COR-L47 (cell line): ENCODE measurements at places on chromosomes 7 and 10.
A peak's percentile ranks its signal among the peaks of the same experiment; 100 is the strongest.

- DNase-seq: no peak
These were observed 372.5 kb downstream of the BMPER start for GRCh38 chr7:34277803-34278199.

DNA sequence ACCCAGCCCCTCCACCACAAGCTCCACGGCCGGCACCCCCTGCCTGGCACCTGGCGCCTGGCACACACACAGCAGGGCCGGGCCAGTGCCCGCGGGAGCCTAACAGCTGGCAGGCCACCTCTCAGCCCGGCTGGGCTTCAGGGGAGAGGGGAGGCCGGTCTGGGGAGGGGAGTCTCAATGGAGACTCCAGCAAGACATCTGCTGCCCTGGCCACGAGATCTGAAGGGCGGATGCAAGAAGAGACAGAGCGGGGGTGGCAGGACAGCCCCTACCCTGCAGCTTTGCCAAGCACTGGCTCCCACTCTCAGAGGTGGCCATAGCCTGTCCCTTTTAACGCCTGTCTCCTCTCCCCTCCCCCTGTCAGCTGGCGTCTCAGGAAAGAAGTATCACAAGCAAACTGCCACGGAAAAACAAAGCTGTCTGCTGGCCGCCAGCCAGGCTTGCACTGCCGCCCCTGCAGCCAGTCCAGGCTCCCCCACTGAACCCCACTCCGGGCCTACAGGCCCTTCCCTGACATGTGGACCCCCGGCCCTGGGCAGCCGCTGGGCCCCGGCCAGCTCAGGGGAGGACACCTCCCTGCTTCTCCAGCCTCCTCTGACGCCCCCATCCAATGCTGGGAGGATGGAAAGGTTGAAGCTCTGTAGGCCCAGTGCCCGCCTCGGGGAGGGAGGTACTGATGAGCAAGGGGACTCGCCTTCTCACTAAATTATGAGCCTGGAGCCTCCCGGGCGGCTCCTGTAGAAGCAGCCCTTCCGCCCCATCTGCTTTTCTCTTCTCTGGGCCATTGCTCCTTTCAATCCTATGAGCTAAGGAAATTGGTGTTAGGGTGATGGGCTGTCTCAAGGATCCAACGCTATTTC is 178.4 kb downstream of the ARHGAP12 start:
- DNase-seq: peak; percentile 85

- DNase-seq: no peak
These were observed 368.8 kb downstream of the SFMBT2 start for GRCh38 chr10:7042000-7042399.

GRCh38 chr7:26326211-26326610 is 34.5 kb downstream of the SNX10 start:
- no peak for DNase-seq

- no peak for DNase-seq
These were observed 212.4 kb upstream of the GALNT17 start for GRCh38 chr7:70919481-70920073.

DNA sequence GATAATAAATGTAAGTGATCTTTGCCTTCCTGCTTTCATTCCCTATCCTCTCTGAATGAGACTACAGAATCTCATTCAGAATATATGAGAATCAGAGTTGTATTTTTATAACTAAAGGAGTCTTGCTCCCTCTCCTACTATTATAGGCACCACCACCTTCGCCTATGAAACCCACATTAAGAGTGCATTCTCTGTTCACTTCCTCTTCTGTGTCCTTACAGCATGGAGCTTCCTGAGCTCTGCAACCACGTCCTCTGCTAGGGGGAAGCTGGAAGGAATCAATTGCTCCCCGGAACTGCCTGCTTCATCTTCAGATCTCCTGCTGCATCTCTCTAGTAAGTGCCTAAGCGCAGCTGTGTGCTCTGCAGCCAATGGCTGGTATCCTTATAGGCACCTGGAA is 820.7 kb downstream of the GRID1 start:
- DNase-seq: peak; percentile 25

GRCh38 chr7:4836206-4836661 is 25.6 kb downstream of the PAPOLB start:
- DNase-seq: no peak

GRCh38 chr7:5633161-5634106 is 148.0 kb downstream of the RNF216 start:
- DNase-seq: no peak

DNA sequence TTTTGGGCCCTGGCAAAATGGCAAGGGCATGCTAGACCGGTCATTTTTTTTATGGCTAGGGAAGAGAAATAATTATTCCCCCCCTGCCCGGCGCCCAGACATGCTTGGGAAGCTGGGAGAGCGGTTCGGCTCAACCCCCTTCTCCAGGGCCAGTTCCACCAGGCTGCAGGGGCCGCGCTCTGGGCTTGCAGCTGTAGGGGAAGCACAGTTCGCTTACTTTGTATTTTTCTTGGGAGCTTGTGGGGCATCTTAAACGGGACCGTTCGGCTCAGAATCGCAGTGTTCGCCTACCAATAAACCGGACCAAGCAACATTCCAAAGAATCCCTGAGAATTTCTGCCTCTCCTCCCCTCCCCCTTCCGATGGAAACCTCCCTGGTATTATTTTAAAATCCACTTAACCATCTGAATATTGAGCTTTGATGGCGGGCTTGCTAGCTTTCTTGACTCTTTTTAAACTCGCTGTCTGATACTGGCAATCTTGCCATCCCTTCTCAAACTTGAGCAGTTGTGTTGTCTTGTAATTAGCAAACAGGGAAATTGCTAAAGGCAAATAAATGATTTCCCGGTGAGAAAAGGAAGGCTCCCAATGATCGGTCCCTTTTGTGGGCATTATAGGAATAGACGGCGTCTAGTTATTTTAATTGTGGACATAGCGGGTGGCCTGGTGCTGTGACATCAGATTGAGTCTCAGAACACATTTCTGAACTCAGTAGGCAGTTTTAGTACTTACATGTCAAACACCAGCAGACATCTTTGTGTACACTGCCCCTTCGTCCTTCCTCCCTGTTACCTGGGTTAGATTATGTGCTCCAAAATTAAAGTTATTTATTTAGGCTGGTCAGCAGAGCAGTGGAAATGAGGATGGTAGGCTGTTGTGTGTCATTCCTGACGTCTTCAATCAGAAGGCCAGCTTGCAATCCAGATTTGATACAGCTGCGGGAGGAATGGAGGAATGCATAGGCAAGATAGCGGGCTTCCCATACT is 3.4 kb downstream of the TCF7L2 start:
- no peak for DNase-seq

DNA sequence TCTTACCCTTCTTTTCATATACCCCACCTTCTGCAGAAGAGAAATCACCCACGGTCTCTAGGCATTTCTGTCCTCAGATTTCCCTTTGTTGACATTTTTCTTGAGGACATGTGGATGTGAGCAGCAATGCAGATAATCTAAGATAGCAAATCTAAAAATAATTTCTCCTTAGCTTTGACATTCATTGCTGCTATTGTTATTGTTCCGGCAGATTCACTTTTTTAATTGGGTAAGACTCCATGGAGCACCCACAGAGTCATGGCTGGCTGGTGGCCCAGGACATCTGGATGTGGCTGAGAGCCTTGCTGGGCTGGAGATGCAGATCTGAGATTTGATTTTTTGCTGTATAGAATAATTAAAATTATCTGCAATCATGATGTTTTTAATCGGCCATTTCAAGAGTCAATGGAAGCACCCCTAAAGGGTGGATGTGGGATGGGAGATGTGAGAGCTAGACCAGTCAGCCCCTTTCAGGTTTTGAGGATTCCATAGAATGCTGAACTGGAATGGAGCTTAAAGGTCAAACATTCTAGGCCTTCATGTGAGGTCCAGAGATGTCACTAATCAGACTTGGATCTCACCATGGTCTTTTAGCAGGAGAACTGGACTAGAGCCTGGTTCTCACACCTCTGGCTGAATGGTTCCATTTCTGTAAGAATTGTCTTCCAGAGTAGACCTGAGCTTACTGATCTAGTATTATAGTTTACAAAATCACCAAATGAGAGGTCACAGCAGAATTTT is 37.5 kb downstream of the TAS2R41 start:
- DNase-seq: no peak

- no peak for DNase-seq
These were observed 115.1 kb downstream of the PRKCQ start for GRCh38 chr10:6464862-6465430.

- DNase-seq: no peak
These were observed 87.7 kb downstream of the NKX6-2 start for GRCh38 chr10:132698211-132698751.

- DNase-seq: no peak
These were observed 194.1 kb upstream of the ZNF804B start for GRCh38 chr7:88565401-88565800.

DNA sequence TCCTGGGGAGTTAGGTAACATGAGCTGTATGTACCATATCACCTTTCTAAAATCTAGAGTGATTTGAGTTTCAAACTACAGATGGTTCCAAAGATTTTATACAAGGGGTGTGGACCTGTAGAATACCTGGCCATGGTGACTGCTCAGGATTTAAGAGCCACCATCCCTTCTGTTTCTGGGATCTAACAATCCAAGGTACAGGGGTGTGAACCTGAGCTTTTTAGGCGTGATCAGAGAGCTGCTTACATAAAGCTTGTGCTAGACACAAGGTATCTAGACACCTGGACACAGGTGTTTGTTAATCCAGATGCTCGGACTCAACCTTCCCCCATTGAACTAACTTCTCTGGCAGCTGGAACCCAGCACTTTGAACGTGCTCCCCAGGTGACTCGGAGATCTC is 516.4 kb downstream of the RPS24 start:
- no peak for DNase-seq

DNA sequence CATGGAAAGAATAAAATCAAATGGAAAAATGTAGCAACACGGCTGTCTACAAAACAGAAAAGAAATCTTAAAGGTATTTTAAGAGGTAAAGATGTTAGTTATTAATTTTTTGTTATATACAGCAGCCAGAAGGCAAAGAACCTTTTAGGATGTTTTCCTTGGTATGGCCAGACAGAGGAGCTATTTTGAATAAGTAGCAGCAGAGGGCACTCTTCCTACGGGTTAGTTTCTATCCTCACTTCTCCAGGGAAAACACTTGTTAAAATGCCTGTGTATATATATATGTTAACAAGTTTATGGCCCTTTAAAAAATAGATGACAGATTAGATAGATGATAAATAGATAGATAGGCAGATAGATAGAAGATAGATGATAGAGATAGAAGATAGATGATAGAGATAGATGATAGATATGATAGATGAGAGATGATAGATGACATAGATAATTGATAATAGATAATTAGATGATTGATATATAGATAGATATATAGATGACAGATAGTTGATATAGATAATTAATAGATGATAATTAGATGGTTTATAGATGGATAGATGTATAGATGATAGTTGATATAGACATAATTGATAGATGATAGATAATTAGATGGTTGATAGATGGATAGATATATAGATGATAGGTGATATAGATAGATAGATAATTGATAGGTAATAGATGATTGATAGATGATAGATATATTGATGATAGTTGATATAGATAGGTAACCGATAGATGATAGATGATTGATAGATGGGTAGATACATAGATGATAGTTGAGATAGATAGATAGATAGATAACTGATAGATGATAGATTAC is 57.8 kb upstream of the WIPF3 start:
- DNase-seq: peak; percentile 39

DNA sequence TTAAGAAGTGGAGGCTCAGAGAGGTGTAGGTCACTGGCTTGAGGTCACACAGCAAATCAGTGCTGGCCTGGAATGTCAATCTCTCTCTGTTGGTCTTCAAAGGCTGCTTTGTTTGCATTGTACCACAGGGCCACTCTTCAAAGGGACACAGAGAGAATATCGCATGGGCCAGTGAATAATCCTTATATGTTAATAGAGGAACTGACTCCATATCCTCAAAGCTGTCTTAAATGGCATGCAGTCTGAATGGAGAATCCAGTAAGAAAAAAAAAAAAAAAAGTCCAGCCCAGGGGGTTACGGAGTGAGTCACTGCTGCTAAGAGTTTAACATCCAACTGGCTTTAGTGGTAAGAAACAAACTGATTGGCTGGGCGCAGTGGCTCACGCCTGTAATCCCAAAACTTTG is 54.1 kb downstream of the NRAP start:
- no peak for DNase-seq

- DNase-seq: no peak
These were observed 804.4 kb upstream of the CELF2 start for GRCh38 chr10:10213237-10213636.

DNA sequence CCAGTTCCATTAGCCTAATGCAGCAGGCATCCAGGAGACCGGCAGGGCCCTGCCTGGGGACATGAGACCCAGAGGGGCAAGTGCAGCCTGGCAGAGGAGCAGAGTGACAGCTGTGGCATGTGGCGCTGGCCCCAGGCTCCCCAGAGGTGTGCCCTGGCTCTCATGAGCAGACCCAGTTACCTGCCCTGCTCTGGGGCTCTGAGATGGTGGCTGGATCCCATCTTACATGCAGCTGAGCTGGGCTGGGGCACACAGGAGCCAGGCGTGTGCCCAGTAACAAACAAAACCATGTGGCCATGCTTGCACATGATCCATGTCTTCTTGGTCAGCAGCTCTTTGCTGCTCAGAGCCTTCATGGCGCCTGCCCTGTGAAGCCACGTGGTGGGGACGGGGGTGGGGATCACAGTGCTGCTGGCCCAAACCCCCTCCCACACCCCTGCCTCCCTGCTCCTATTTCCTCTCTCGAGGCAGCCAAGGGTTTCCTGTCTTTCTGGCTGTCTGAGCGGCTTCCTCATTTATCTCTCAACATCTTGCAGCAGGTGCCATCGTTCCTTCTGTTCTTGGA is 40.3 kb upstream of the GTF2I start:
- no peak for DNase-seq

GRCh38 chr7:115145512-115145911 is 223.6 kb downstream of the MDFIC start:
- DNase-seq: no peak

- DNase-seq: no peak
These were observed 552.4 kb upstream of the GALNT17 start for GRCh38 chr7:70579397-70580097.

DNA sequence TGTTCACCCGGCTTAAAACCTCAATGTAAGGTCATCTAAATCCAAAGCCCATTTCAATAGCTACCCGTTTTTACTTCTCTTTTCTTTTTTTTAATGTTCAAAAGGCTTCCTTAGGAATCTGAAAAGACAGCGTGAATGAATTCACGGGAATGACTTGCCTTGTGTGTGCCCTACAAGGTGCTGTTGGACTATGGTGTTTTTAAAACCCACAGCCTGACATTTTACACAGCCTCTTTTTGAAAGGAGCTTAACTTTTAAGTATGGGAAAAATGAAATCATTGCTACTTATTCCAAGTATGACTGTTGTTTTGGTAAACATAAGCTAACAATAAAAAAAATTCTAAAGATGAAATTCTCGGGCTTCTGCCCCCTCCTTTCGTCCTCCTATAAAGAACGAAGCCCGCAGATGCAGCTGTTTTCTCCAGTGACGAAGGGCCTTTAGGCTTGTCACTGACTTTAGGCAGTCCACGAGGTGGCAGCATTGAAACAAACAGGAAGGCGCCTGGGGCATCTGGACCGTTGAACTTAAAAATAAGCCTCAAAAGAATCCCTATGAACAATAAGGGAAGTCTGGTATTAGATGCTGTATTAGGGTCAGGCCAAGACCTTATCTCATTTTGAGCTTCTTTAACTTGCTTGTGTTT is 141.3 kb downstream of the NRP1 start:
- DNase-seq: peak; percentile 37

- no peak for DNase-seq
These were observed 156.9 kb upstream of the SH2B2 start for GRCh38 chr7:102129636-102130370.

- no peak for DNase-seq
These were observed 1003.3 kb upstream of the SORCS1 start for GRCh38 chr10:108167766-108168165.
